ENCODE measurements at places on chromosomes 12 and 14. TPM values are rescaled to one million over a fixed set of nuclear protein-coding genes. Genes with fewer than 3 reads are reported as not detected.

Gene ADGRD1
- not detected for total RNA-seq

DNA sequence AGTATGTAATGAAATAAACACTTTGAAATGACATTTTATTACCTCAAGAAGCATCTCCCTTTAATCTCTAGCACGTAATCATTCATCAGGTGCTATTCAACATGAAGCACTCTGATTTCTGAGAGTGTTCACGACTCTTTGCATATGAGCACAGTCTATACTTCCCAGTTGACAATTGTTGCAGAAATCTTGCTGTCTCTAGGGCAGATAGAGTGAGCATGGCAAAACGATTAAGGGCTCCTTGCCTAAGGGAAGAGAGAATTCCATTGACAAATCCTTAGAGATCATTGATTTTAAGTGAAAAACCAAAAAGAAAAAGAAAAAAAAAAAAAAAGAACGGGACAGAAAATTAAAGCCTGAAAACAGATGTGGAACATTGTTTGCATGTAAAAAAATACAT is 107.6 kb downstream of the C12orf50 start:
- no peak for DNase-seq

Gene SNRPF
- 21.7 TPM for total RNA-seq

- DNase-seq: no peak
Observed at GRCh38 chr12:110370732-110371231, 32.7 kb downstream of the ANAPC7 start.

- no peak for DNase-seq
Observed at GRCh38 chr14:61203081-61203753, 77.9 kb downstream of the TMEM30B start.

DNA sequence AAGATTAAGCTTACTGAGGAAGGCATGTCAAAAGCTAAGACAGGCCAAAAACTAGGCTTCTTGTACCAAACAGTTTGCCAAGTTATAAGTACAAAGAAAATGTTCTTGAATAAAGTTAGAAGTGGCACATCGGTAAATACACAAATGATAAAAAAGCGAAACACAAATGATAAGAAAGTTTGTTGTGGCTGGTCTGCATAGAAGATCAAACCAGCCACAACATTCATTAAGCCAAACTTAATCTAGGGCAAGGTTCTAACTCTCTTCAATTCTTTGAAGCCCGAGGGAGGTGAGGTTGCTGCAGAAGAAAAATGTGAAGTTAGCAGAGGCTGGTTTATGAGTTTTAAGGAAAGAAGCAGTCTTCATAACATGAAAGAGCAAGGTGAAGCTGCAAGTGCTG is 1119.6 kb upstream of the FLRT2 start:
- no peak for DNase-seq

Gene CCT2
- total RNA-seq: 110 TPM

DNA sequence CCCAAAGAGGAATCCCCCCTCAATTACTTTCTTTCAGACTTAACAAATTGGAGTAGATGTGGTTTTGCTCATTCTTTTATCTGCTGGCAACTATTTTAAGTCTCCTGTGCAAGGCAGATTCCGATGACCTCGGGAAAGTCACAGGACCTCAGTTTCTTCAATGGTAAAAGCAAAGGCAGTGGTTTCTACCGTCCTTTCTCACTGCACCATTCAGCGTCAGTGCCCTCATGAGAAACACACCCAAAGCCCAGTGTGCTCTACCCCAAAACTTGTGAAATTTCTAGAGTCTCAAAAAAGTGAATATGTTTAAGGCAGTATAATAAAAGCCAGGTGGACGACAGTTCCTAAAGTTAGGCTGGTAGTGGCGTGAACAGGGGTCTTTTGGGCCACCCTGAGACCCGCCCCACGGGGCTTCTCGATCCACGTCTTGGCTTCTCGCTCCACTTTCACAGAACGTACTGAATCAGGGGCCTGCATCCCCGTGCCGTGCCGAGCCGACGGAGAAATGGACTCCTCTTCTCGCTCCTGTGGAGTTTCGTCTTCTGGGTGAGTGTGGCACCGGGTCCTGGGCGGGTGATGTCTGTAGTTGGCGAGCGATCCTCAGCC is 1.3 kb upstream of the ARHGAP5 start:
- no peak for DNase-seq

- DNase-seq: no peak
Observed at GRCh38 chr12:20629414-20630156, 65.5 kb upstream of the SLCO1C1 start.

- no peak for DNase-seq
Observed at GRCh38 chr14:34257505-34257904, 204.5 kb downstream of the SPTSSA start.

DNA sequence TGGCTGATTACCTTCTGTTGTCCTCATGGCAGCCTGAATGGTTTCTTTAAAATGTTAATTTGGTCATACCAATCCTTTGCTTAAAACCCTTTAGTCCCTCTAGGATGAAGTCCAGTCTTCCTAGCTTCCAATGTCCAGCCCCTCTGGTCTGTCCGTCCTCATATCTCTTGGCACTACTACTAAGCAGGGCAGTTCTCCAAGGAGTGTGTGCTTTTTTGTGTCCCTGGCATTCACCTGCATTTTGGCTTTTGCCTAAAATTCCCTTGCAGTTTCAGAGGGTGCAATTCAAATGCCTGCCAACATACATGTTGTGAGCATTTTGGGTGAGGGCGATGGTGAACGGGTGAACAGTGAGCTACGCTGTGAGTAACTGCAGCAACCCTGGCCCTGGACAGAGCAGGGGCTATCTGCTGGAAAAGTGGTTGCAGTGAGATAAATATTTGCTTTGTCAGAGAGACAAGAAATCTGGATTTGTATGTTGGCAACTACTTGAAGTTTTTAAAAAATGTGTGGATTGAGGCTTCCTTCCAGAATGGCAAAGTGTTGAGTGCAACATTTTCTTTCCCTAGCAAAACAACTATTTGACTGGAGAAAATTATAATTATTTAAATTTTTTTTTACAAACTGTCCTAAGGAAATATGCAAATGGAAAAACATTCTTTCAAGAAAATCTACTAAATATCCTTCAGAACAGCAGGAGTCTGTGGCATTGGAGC is 14.6 kb downstream of the GALNT8 start:
- DNase-seq: no peak

GRCh38 chr14:31326111-31326510 is 94.2 kb downstream of the HEATR5A start:
- peak; percentile 35 for DNase-seq

DNA sequence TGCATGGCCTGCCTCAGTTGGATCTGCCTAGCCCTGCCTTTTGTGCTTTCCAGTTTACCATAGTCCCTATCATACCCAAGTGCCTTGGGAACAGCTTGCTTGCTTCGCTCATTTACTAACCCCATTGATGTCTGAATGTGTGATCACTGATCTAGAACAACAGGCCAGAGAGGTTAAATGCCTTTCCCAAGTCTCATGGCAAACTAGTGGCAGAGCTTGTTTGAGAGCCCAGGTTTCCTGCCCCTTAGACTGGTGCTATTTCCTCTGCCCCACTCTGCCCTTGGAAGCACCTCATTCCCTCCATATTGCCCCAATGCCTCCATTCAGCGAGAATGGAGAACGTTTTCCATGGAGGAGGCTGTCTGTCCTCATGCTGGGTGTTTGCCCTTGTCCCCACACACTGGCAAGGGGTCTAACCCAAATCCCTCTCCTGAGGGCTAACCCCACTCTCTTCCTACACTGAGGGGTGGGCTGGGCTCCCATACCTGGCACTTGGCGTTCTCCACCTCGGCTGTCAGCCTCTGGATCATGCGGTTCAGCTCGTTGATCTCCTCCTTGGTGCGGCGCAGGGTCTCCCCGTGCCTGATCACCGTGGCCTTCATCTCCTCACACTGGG is 19.8 kb downstream of the KRT7 start:
- DNase-seq: no peak

DNA sequence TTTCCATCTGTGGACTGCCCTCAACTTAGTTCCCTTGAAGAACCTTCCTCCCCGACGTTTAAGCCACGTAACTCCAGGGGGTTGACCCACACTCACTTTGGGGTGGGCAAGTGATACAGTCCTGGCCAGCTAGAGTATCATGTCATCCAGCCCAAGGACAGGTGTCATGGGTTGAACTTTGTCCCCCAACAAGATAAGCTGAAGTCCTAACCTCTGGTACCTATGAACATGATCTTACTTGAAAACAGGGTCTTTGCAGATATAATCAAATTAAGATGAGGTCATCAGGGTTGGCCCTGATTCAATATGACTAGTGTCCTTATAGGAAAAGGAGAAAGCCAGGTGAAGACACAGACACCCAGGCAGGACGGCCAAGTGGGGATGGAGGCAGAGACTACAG is 68.6 kb downstream of the ITPK1 start:
- DNase-seq: no peak

GRCh38 chr14:21385188-21385904 is 1.5 kb upstream of the SUPT16H start:
- DNase-seq: no peak

Gene C12orf50
- 0.11 TPM for total RNA-seq

DNA sequence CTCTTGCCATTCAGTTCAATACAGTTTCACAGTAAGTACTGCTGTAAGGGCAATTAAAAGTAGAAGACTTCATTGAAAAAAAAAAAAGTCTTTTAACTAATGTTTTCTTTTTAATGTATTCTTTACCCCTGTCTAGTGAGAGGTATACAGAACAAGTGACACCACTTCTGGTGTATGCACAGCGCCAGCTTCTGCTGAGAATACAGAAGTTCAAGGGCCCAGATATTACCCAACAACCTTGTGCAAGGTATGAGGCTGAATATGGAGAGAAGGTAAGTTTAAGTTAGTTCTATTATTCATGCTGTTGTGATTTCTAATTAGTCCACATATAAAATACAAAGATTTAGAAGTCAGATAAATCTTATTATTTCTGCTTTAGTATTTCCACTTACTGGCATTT is 168.7 kb downstream of the CFAP54 start:
- DNase-seq: no peak

DNA sequence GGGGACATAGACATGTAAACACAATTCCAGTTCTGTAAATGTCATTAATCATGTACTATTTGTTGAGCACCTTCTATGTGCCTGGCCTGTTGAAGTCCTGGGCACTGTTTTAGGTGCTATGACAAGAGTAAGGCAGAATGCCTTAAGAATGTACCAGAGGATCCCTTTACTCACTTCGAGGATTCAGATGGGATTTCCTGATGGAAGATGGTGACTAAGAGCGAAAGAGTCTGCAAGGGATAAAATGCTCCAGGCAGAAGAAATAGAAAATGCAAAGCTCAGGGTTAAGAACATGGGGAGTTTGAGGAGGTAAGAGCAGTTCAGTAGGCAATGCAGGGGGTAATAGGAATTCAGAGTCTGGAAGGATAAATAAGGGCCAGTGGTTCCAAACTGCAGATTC is 671.3 kb upstream of the TBX3 start:
- DNase-seq: no peak

GRCh38 chr12:112506513-112507166 is 87.9 kb downstream of the PTPN11 start:
- DNase-seq: no peak

DNA sequence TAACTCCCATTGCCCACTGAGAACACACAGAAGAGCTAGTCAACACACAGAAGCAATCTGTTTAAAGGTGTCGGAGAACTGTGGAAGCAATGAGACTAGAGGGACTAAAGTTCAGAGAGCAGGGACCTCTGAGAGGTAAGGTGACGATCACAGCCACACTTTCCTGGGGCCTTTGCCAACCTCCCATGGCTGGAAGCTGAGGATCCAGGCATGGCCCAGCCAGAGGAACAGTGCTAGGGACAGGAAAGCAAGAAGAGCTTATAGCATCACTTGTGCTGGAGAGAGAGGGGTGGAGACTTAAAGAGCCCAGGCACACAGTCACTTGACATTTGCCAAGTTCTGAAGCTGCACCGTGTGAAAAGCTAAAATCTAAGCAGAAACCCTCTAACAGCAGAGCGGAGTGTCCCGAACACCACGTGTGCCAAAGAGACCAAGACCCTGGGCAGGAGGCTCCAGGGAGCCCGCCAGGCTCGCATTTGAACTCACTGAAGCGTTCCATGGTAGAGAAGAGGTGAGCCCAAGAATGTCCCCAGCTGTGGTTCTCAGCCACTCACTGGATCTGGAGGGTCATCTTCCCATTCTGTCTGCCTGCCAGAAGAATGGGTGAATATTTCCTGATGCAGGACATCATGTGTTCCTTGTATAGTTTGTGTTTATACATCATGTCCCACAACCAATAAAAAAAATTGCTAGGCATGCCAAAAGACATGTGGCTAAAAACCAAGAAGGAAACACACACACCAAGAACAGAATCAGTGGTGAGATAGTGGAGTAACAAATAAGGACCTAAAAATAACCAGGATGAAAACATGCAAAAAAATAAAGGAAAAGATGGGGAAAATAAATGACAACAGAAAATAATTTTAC is 174.0 kb upstream of the C14orf180 start:
- DNase-seq: no peak

Gene AKAP3
- total RNA-seq: 0.89 TPM

Gene TROAP
- 1.3 TPM for total RNA-seq

GRCh38 chr14:57122129-57122528 is 146.6 kb downstream of the EXOC5 start:
- no peak for DNase-seq

DNA sequence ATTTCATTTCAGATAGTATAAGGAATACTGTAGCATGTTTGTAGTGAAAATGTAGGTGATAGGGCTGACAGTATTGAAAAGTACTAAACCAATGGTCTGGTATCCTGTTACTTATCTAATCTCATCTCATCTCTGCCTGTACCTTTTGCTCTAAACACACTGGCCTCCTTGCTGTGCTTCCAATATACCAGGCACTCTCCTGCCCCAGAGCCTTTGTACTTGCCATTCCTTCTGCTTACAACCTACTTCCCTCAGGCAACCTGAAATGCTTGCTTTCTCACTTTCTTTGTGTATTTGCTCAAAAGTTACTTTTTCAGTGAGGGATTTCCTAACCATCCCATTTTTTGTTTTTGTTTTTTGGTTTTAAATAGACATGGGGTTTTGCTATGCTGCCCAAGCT is 101.9 kb downstream of the PAPLN start:
- no peak for DNase-seq

DNA sequence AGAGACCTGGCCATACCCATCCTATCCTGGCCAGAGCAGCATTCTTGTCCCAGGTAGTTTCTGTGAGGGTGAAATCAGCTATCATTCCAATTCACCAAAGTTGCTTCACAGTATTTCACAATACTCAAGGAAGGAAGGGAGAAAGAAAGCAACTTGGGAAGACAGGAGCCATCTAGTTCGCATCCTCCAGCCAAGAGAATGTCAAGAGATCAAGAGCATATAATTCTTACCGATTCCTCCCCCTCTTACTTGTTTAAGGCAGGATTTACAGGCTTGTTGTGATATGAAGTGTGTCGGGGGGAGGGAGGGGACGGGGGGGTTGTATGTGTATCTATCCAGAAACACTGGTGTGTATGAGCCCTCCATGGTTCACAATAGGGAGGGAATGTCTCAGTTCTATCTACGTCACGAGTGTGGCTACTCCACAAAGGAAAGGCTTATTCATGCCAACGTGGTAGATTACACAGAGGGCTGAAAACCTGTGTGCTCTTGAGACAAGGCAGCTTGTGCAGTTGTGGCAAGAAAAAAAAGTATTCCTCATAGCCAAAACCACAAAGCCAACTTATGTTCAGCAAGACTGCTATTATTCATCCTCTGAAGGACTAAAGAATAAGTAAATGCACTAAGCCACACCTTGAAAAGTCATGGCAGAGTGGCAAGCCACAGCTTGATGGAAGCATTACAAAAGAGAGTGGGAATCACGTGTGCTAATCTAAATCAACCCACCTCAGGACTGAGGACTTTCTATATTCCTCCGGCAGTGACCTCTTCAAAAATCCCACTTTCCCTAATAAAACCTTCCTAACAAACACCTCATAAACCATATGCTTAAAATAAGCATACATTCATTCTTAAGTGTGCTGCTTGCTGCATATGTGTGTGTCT is 35.0 kb downstream of the CORO1C start:
- DNase-seq: peak; percentile 34

GRCh38 chr12:75452675-75453330 is 27.8 kb upstream of the GLIPR1 start:
- no peak for DNase-seq

Gene PLD4
- total RNA-seq: 1.2 TPM
